Right lobe of liver (tissue), 6 donors: ENCODE measurements at places on chromosomes 12 and 14.

GRCh38 chr12:108583991-108584390 is 13.9 kb downstream of the TMEM119 start:
- DNase-seq, result no peak

- DNase-seq, result peak; percentile 65
Observed at GRCh38 chr14:54447231-54447692, 6.1 kb upstream of the CNIH1 start.

GRCh38 chr14:70776197-70776596 is 33.1 kb downstream of the MAP3K9 start:
- DNase-seq, result no peak

- no peak for DNase-seq
Observed at GRCh38 chr14:85475113-85475512, 54.8 kb upstream of the FLRT2 start.

DNA sequence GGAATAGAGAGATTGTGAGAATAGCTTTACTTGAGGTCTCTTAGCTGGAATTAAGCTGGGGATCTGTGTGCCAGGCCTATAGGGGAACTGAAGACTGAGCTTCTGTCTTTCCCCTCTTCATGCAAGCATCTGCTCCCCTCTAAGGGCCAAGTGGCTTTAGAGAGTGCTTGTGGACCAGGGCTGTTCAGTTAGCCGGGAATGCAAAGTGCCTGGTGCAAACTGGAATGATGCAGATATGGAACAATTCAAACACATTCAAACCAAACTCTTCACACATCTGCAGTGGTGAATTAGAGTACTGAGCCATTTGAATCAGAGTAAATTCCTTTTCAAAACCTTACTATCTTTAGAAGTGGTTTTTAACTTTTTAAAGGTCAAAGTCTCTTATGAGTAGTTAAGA is 99.0 kb downstream of the LIN7A start:
- DNase-seq, result no peak
